ENCODE measurements at places on chromosomes 6 and 20.

DNA sequence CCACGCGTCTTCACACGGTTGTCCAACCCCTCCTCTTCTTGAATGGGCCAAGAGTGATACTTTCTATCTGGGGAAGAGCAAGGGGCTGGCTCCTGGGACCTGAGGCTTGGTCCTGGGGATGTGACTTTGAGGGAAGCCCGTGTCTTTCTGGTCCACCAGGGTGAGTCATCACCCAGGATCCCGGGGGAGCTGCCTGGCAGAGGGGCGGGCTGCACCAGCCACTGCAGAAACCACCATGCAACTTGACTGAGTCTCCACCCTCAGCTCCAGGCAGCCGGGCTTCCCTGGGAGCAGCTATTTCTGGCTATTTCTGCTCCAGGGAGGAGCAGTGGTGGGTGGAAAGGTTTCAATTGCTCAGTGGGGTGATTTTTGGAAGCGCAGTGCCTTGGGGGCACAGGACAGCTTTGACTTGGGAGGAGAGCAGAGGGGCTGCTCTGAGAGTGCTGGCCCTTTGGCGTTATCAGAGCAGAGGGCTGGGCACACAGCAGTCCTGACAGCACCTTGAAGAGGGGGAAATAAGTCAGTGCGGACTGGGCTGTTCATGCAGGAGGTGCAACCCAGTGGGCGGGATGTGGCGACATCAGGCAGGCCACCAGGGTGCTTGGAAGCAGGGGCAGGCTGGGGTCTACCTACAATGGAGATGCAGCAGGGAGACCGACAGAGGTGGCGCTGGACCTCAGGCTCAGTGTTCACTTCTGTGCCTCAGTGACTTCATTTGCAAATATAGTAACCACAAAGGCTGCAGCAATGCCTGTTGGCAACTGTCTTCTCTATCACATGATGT, 45.1 kb upstream of the FAM83D start:
- DNase-seq: no peak

DNA sequence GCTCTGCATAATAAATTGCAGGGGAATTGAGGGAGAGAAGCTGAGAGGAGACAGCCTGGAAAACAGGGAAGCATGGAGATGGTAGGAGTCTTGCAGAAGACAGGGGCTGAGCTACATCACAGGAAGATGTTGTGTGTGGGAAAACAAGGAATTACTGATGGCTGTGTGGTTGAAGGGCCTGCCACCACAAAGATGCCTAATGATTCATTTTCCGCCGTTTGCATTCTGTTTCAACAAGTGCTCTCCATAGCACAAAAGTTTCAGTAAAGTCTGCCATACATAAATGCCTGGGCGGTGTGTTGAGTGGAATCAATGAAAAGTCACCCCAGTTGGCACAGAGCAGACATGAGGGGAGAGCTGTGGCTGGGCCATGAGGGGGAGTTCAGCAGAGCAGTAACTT, 5.6 kb upstream of the KLHL31 start:
- DNase-seq: no peak

DNA sequence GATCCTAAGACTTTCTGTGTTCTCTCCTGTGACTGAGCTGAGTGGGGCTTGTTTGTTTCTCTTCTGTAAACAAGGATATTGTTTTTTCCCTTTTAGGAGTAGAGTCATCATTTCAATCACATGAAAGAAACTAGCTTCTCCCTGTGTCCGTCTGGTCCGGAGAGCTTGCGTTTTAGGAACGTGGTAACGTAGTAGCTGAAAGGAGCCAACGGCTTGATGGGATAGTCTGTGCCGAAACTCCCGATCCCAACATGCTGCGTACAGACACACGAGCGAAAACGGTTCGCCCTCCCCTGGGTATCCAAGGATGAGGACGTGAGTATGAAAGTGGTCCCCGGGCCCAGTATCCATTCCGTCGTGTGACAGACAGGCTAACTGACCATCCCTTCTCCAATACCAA, 146.5 kb downstream of the ZMYND8 start:
- DNase-seq: no peak

GRCh38 chr20:44034965-44035635, 120.4 kb downstream of the TOX2 start:
- no peak for DNase-seq

GRCh38 chr6:87756858-87757257, 54.8 kb upstream of the AKIRIN2 start:
- no peak for DNase-seq

DNA sequence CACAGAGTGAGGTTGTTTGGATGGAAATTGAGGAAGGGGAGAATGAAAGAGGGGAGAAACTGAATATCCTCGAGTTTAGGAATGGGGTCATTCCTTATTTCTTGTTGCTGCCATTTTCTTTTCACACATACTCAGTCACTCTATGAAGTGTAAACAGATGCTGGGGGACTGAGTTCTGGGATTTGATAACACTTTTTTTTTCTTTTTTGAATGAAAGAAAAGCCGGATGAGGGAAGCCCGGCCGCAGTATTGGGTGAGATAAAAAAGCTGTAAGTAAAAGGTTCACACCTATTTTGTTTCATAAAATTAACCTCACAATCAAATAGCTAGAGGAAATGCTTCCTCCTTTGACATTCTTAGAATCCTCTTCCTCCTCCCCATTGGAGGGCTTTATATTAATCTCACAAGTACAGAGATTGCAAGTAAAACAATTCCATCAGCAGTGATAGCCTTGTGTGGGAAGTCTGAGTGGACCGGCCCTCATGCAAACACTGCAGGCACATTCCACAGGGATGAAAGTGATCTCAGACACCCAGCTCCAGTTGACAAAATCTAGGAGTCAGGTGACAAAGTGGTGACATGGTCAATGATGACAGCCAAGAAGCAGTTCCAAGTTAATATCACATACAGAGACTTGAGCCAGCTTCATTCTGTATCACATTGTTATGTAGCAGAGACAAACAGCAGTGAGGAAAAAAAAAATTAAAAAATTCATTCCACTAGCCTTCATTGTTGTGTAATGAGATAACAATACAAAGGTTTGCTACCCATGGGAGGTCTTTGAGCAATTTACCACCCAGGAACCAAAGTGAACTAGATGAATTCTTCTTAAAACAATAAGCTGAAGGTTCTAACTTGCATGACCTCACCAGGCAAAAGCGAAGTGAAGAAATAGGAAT, 391.1 kb upstream of the HSF2 start:
- DNase-seq: no peak

DNA sequence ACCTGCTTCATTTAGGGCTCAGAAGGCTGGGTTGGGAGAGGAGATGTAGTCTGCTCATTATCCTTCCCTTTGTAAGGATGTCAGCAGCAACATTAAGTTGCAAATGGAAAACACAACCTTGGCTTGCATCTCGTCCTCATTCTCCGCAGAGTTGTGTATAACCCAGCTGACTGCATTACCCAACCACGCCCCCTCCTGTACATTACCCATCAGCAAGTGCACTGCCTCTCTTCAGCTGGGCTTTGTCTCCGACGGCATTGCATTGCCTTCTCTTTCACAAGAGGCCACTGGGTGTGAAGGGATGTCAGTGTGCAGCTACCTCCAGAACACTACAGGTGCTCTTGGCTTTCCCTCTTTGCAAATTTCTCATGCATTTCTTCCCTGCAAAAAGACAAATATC, 128.7 kb upstream of the TSHZ2 start:
- DNase-seq: no peak

DNA sequence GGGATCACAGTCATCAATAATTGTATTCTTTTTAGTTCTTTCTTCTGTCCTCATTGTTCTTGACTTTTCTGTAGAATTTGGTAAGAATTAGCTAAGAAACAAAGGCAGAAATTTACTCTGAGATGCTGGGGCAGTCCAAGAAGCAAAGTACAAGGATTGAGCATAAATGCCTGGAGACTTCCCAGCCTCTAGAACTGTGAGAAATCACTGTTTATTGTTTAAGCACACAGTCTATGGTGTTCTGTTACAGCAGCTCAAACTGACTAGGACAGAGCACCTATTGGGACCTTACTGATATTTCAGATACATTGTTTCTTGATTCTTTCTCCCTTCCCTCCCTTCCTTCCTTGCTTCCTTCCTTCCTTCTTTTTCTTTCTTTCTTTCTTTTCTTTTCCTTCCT, 192.7 kb upstream of the SLC35B3 start:
- DNase-seq: no peak

All from stimulated activated CD8-positive, alpha-beta memory T cell treated with anti-CD3 and anti-CD28 coated beads, Interleukin-7, amount 100 ng/mL, for 1 hour (primary cell).